Stomach (tissue), 19 donors: ENCODE measurements at places on chromosomes 13 and 19. TPM values are rescaled to one million over a fixed set of nuclear protein-coding genes. Genes with fewer than 3 reads are reported as not detected.

Gene DMAC2
- total RNA-seq, result 50.0 TPM

Gene FFAR1
- total RNA-seq, result not detected

Gene MYO16
- not detected for total RNA-seq

Gene CYP2B6
- total RNA-seq, result not detected

Gene PDX1
- total RNA-seq, result not detected

Gene RXFP2
- total RNA-seq, result not detected

Gene BST2
- total RNA-seq, result 32.7 TPM

Gene ZNF813
- total RNA-seq, result 0.45 TPM

Gene PPM1N
- not detected for total RNA-seq

- no peak for DNase-seq
Observed at GRCh38 chr19:28426730-28427225, 786.2 kb downstream of the UQCRFS1 start.

- no peak for DNase-seq
Observed at GRCh38 chr13:86283031-86283430, 483.8 kb upstream of the SLITRK6 start.

GRCh38 chr19:52237771-52238400 lies 31.5 kb upstream of the ZNF766 start:
- DNase-seq, result peak; percentile 83

DNA sequence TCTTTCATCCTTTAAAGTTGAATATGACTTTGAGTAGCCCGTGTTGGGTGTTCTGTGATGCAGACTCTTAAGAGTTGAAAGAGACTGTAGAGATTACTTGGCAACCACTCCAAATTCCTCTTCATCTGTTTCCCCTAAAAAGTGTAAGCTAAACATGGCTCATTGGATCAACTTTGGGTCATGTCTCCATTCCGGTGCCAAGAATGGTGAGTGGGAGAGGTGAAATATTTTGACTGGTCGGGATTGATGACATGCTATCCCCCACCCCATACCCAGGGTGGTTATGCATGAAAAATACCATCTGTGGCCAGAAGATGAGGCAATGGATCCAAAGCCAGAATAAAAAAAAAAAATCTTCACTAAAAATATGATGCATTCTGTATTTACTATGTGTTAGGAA lies 281.3 kb upstream of the SOX21 start:
- no peak for DNase-seq

GRCh38 chr13:100394005-100394695 lies 194.4 kb downstream of the GGACT start:
- DNase-seq, result peak; percentile 18

- no peak for DNase-seq
Observed at GRCh38 chr13:51977625-51978024, 33.6 kb downstream of the ATP7B start.

GRCh38 chr13:80040981-80041317 lies 300.0 kb downstream of the SPRY2 start:
- DNase-seq, result no peak

GRCh38 chr19:18789883-18790565 lies 1.1 kb downstream of the COMP start:
- peak; percentile 62 for DNase-seq

GRCh38 chr13:112572366-112572765 lies 15.6 kb downstream of the TUBGCP3 start:
- no peak for DNase-seq

GRCh38 chr19:13093407-13094105 lies 9.1 kb downstream of the LYL1 start:
- DNase-seq, result peak; percentile 94

- DNase-seq, result no peak
Observed at GRCh38 chr19:7654401-7654800, 14.4 kb upstream of the RETN start.

- DNase-seq, result peak; percentile 50
Observed at GRCh38 chr19:41297628-41298347, 12.2 kb upstream of the CCDC97 start.

DNA sequence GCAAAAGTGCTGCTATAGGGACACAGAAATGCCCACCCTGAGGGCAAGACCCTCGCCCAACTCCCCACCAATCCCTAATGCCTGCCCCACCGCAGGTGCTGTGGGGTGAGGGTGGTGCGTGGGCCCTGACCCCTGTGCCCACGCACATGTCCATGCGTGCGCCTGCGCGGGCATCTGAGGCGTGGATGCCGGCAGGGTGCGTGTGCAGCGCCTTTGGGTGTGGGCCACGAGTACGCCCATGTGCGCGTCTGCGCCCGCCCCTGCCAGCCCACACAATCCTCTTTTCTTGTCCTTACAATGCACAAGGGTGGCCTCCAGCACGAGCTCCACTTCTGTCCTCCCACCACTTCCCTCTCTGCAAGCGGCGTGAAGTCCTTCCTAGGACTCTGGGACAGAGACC lies 14.3 kb downstream of the FUT6 start:
- DNase-seq, result no peak

DNA sequence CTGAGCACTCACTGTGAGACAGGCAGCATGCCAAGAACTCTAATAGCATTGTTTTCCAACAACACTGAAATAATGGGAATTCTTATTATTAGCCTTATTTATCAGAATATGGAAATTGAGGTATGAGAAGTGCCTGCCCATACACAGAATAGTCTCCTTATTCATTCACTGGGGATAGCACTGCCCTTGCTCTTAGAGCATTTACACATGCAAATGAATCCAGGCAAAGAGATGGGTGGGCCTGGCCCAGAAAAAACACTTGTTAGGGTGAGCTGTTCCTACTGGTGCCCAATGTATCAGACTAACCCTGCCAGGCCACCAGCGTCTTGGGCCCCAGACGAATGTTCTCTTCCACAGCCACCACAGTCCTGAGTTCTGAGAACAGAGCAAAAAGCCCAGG lies 112.9 kb downstream of the TUBA3C start:
- no peak for DNase-seq

DNA sequence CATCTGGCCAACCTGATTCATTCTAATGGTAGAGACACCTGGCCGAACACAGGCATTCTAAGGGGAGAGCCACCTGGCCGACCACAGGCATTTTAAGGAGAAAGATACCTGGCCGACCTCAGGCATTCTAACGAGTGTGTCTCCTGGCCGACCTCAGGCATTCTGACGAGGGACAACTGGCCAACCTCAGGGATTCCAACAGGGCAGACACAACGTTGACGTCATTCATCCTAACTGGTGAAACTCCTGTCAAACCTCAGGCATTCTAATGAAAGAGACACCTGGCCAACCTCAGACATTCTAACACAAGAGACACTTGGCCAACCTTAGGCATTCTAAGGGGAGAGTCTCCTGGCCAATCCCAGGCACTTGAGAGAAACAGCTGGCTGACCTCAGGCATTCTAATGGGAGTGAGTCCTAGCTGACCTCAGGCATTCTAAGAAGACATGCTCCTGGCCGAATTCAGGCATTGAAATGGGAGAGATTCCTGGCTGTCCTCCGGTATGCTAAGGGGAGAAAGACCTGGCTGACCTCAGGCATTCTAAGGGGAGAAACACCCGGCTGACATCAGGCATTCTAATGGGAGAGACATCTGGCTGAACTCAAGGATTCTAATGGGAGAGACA lies 1352.5 kb downstream of the UQCRFS1 start:
- DNase-seq, result no peak

- peak; percentile 73 for DNase-seq
Observed at GRCh38 chr19:46478356-46478986, 7.1 kb upstream of the PNMA8A start.
